Islet precursor cell (in vitro differentiated cells): ENCODE measurements at places on chromosomes 4 and X.

- no peak for DNase-seq
Measured at GRCh38 chr4:54365691-54366090, 136.6 kb downstream of the PDGFRA start.

DNA sequence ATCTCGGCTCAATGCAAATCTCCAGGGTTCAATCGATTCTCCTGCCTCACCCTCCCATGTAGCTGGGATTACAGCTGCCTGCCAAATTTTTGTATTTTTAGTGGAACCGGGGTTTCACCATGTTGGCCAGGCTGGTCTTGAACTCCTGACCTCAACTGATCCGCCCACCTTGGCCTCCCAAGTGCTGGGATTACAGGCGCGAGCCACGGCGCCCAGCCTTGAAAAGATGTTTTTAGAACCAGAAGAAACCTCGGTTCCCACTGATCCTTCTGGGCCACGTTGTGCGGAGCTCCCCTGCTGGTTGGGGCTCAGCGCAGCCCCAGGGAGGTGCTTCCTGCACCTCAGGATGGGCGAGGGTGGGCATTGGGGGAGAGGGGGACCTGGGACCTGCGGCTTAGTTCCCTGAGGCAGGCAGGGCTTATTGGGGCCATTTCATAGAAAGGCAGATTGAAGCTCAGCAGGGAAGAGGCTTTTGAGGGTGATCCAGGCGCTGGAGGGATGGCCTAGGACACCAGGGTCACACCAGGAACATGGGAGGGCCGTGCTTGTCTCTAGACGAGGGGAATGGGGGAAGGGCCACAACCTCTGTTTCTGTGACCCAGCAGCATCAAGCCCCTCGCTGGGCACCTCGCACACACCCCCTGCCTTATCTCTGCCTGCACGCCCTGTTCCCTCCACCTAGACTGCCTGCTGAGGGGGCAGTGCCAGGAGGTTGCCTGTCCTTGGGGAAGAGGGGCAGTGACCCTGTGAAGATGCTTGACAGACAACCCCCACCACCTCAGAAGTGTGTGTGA, 6.3 kb upstream of the ADD1 start:
- DNase-seq: peak; percentile 40

- peak; percentile 51 for DNase-seq
Measured at GRCh38 chr4:69239557-69240168, 25.1 kb upstream of the UGT2B11 start.

DNA sequence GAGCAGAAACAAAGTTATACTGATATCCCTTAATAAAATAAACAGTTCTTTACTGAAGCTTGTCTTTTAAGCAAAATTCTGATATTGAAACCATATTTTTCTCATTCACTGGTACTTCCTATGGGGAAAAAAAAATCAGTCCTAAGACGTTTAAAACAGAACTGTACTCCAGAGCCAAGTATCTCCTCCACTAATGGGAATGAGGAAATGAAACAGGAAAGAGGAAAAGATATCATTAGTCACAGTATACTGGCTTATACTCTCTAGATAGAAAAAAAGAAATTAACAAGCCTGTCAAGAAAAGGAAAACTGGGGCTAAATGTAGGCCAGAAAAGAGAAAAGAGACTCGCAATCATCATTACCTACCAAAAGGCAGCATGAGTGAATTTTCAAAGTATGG, 252.7 kb downstream of the CENPC start:
- no peak for DNase-seq

GRCh38 chr4:154583677-154584076, 6.9 kb downstream of the FGA start:
- DNase-seq: no peak

DNA sequence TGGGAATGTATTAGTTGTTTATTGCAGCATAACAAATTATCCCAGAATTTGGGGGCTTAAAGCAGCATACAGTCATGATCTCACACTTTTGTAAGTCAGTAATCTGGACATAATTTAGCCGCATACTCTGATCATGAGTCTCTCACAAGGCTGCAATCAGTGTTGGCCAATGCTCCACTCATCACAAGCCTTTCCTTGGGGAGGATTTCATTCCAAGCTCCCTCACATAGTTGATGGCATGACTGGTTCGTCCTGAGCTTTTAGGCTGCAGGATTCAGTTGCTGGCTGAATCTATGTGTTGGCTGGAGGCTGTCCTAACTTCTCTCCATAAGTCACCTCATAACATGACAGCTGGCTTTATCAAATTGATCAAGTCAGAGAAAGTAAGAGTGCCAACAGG, 1568.6 kb upstream of the PCDH7 start:
- DNase-seq: peak; percentile 52

GRCh38 chrX:85561231-85561630, 181.8 kb upstream of the POF1B start:
- DNase-seq: no peak

- no peak for DNase-seq
Measured at GRCh38 chr4:78482281-78482680, 69.3 kb upstream of the ANXA3 start.

- DNase-seq: no peak
Measured at GRCh38 chr4:132619968-132620367, 529.1 kb upstream of the PCDH10 start.

- peak; percentile 52 for DNase-seq
Measured at GRCh38 chrX:130575831-130576389, 174.1 kb downstream of the RBMX2 start.

DNA sequence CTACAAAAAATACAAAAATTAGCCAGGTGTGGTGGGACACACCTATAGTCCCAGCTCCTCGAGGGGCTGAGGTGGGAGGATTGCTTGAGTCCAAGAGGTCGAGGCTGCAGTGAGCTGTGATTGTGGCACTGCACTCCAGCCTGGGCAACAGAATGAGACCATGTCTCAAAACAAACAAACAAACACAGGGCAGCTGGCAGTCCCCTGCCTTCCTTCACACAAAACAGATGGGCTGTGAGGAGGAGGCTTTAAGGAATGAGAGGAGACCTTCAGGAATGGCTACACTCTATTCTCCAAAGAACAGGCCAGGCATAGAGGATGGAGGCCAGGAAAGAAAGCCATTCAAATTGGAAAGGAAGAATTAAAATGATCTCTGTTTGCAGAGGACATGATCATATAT, 65.6 kb upstream of the MAML3 start:
- DNase-seq: no peak
